HuH-7.5 (cell line): ENCODE measurements at places on chromosomes 12 and 14.

DNA sequence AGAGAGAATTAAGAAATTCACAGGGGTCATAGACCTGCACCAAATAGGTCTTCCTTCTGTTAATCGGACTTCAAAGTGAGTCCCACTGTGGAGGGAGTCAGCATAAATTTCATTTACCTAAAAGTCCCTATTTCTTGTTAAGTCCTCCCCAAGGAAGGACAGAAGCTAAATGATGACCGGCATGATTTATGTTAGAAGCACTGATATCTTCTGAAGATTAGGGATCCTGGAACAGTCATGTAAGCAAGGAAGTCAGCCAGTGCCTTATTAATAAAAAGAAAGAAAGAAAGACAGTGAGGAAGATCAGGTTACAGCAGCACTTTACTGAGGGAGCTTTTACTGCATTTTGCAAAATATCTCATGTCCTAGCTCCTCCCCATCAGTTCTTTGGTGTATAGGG lies 287.5 kb downstream of the FOXG1 start:
- no peak for DNase-seq

DNA sequence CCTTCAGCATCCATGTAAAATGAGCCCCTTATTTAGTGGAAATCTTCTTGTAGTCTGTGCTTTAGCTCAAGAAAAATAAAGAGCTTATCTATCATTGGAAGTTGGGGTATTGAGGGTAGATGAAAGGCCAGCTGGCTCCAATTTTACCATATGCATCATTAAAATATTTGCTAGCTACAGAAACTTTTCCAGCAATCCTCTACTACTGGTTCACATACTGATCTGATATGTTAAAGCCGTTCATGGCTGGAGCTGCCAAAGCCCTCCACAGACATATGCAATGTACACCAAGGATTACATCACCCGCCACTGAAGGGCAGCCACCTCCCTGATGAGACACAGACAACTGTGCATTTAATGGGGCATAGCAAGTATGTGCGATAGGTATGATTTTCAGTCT lies 1205.3 kb downstream of the GALC start:
- no peak for DNase-seq

- DNase-seq, result no peak
These were observed 84.6 kb downstream of the BTG1 start for GRCh38 chr12:92061061-92061460.

GRCh38 chr12:2390850-2391390 lies 338.1 kb downstream of the CACNA1C start:
- no peak for DNase-seq

- DNase-seq, result no peak
These were observed 103.3 kb upstream of the CCDC175 start for GRCh38 chr14:59679872-59680271.

DNA sequence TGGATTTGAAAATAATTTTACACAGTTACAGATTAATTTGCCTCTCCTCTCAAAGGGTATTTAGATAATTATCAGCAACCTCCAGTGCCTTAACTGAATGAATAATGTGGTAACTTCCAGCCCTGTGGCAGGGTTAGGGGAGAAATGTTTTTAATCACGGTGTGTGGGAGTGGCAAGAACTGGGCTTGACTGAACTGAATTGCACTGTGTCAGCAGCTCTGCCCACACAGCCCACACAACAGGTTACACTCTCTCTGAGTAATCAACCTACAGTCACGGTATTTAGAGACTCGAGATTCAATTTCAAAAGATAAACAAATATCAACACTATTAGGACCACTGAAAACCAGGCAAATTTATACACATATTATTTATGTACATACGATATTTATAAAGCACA lies 198.5 kb downstream of the KCNC2 start:
- DNase-seq, result no peak

DNA sequence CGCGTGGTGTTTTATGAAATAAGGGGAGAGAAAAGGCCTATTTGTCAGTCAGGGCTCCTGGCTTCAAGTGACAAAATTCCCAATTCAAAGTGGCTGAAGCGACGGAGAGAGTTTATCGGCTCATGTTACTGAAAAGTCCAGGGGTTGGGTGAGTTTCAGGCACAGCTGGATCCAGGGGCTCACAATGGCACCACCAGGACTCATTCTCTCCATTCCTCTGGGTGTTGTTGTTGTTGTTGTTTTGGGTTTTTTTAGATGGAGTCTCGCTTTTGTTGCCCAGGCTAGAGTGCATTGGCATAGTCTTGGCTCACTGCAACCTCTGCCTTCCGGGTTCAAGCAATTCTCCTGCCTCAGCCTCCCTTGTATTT lies 119.4 kb downstream of the SCARB1 start:
- DNase-seq, result no peak

GRCh38 chr12:121295116-121295745 lies 1.3 kb downstream of the CAMKK2 start:
- no peak for DNase-seq

DNA sequence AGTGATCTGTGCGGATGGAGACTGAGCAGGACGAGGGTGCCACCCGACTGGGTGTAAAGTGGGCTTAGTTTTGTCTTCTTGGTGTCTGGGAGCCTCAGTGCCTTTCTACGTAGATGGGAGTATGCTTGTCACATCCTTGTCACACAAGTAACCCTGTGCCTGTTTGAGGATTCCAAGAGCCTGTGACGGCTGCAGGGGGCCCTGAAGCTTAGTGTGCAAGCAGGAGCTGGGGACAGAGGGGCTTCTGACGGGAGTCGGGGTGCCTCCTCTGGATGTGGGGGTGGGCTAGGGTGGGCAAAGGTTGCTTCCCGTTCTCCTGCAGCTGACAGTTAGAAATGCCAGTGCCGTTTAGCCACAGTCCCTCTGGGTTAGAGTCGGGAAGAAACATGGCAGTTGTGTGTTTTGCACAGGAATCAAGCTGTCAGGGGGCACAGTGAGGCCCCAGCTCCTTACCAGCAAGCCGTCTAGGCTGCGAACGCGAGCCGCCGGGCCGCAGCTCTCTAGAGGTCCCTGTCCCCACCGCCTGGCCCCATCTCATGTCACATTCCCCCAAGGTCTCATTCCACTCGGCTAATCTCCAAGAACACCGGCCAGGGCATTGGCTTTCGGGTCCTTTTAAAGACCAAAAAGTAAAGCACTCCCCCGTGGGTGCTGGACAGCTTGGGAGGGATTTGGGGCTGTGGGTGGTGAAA lies 7.0 kb downstream of the RTL1 start:
- no peak for DNase-seq

- no peak for DNase-seq
These were observed 17.1 kb downstream of the DICER1 start for GRCh38 chr14:95140060-95140858.
